ENCODE measurements at places on chromosomes 2 and 18. TPM values are rescaled to one million over a fixed set of nuclear protein-coding genes. Genes with fewer than 3 reads are reported as not detected.

The TRIM43 gene
- total RNA-seq, result not detected

DNA sequence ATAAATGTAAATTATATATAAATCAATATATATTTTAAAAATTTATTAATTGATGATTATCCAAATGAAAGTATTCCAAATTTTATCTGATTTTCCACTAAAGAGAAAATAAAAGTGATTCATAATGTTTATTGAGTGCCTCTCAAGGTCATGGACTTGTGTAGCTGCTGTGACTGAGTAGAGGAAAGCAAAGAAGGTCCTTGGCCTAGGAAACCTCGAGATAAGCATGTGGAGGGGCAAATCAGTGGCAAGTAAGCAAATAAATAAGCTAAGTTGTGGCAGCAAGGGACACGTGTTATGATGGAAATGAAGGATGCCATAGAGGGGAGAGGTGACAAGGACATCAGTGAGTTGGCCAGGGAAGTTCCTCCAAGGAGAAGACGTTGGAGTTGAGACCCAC, 866.1 kb upstream of the ID2 start:
- no peak for DNase-seq

DNA sequence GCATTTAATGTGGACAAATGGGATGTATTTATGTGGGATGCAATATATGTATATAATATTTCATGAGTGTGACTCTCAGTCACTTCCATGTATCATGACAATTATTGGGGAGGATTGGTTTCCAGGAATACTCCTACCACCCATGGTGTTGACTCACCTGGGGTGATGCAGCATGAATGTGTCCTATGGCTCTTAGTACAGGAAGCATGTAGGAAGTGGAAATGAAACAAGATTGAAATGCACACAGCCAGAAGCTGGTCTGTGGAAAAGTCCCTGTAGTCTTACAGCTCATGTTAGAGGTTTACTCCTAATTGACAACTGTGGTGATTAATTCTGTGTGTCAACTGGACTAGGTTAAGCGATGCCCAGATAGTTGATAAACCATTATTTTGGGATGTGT, 89.3 kb upstream of the HAAO start:
- peak; percentile 86 for DNase-seq

GRCh38 chr2:143823296-143823695, 694.1 kb downstream of the ARHGAP15 start:
- DNase-seq, result no peak

- DNase-seq, result no peak
Measured at GRCh38 chr2:60226943-60227342, 326.5 kb downstream of the BCL11A start.

- no peak for DNase-seq
Measured at GRCh38 chr2:80288576-80288975, 16.0 kb downstream of the LRRTM1 start.

DNA sequence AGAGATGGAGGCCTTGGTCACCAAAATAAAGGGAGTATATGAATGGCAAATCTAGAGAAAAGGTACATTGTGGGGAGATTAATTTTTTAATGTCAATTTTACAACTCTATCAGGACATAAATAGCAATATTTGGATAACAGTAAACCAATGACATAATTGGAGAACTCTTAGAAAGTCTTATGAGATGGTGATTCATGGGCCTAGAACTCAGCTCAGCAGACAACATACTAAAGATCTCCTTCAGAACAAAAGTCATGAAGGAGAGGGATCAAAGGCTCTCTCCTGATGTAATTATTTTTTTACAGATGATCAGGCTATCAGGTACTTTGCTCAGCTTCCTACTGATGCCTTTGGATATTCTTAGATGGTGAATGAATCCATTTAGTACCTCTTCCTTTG, 90.0 kb downstream of the CRACDL start:
- DNase-seq, result peak; percentile 60

DNA sequence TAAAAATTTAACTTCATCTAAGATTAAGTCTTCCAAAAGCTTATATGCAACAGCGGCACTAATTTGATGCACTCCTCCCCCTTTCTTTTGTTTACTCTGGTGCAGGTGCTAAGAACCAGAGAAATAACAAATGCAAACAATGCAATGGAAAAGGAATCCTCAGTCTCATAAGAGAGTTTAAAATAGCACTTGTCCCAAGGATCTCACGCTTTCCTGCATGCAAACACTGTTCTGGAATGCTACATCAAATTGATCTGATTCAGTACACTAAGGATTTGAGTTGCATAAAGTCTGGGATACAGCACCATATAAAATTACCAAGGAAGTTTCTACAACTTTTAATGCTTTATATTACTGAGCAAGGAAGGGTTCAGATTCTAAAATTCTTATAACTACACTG, 50.5 kb downstream of the SEPTIN10 start:
- no peak for DNase-seq

DNA sequence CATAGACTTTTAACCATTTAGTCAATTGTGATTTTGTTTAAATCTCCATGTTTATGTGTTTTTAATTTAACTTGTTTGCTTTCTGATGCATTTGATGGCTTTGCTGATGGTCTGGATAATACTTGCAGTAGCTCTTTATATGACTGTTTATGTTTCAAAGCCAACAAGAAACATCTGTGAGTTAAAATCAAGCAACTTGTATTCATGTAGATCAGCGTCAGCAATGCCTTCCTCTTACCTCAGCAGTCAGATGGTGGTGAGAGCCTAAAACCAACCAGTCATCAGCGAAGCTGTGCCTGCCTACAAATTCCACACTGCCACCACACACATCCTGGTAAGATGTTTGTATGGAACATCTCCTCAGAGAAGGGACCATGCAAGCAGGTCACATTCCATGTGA, 231.9 kb downstream of the PTGR3 start:
- DNase-seq, result no peak

The ARL5A gene
- total RNA-seq, result 103 TPM

DNA sequence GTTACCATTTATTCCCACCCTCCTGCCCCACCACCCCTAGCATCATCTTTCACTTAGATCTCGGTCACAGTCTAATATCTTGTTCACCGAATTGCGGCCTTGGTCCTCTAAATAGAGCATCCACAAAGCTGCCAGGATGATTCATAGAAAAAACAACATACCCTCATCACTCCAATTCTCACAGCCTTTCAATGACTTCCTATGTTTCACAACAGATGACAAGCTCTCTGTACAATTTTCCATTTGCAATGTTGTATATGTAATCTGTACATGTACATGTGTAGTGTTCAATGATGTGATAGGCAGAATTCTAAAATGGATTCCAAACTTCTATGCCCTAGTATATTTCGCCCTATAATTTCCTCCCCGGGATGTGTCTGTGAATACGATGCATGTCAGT, 675.6 kb upstream of the CELF4 start:
- no peak for DNase-seq

DNA sequence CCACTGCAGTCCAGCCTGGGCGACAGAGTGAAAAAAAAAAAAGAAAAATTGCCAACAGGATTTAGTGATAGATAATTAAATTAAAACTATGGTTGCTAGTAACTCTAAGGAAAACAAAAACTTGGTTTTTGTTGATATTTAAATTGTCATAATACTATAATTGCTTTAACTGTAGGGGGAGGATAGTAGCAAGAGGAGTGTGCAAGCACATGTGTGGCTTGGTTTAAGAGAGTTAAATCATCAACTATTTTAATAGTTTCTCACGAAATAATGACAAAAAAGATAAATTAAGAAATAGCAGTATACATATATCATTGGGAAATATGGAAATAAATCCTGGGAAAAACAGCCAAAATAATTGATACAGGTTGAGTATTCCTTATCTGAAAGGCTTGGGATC, 27.4 kb upstream of the RAPGEF4 start:
- DNase-seq, result no peak

The AQP12B gene
- total RNA-seq, result not detected

DNA sequence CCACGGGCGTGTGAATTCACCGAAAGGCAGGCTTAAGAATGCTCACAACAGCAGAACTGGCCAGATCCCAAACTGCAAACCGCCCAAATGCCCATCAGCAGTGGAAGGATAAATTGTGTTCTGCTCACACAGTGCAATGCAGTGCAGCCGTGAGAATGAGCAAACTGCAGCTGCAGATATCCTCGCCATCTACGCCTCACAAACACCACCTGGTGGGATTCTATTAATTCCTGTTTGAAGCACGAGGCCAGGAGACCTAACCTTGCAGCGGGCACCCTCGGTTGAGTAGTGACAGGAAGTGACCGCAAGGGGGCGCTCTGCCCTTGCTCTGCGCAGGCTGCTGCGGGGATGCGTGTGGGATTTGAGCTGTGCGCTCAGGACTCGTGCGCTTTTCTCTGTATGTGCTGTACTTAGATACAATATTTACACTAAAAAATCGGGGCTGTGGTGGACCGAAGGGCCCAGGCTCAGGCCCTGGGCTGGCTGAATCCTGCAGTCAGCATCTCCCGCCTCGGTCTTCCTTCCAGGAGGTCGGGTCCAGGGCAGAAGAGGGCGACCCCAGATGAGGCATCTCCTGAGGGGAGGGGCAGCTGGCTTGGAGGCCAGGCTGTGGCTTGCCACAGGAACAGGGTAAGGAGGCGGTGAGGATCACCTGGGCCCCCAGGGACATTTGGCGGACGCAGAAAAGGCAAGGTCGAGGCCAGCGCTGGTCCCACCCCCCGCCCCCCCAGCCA, 19.8 kb upstream of the PDIA6 start:
- peak; percentile 89 for DNase-seq

The BOLL gene
- total RNA-seq, result not detected

The FAHD2B gene
- total RNA-seq, result 4.4 TPM

DNA sequence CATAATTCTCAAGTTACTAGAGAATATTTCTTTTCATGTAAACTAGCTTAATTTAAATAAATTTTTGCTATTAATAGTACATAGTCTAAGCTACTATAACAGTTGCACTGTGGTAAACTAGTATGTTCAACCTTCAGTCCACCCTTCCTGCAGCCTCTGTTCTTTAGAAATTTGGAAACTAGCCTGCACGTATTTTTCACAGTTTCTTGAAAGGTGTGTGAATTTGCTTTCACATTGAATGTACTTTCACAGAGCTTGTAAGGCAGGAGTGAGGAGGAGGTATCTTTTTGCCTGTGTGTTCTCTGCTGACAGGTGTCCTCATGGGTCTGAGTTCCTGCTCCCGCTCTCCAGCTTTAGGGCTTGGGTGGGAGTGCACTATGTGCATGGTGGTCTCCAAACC, 117.5 kb downstream of the ATP9B start:
- no peak for DNase-seq

DNA sequence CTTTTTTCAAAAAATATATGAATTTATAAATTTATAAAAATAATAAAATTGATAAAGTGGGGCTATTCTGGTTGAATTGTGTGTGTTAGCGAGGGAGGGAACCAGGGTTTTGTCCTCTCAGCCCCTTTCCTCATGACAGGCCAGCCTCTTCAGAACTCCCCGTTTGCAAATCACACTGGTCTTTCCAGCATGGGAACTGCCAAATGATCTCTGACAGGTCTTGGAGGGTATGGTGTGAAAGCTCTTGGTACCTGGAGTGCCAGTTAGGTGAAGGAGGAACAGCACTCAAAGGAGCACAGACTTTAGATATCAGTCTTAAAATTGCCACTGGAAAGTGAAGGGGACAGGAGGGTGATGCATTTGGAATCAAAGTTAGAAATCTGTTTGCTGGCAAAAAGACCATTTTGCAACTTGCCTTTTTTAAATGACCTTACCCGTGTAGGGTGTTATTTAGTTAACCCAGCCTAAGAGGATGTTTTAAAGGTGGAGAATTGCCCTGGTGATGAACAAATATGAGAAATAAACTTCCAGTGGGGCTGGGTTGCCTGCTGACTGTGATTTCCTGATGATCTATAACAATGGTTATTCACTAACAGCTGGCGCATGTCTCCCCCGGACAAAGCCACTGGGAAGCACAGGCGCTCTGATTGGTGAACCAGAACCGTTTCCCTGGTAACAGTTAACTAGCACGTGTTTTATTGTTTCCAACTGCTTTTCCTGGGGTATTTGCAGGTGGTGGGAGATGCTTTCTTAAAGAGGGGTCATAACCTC, 85.3 kb upstream of the EFEMP1 start:
- peak; percentile 99 for DNase-seq

DNA sequence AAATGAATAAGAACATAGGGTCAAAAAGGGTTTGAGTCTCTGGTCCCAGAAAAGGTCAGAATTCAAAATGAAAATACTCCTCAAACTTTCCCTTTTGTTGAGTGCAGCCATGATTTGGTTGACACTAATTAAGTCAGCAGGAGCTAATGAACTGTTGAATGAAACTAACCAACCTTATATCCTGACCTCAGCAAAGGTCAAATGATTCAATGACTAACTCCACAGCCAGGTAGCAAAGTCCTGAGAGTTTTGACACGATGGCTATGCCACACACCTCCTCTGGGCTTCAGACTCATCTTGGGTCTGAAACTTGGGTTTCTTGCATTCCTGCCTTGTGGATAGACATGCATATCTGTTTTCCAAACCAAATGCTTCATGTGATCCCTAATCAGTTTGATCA, 172.3 kb downstream of the INO80D start:
- DNase-seq, result no peak

DNA sequence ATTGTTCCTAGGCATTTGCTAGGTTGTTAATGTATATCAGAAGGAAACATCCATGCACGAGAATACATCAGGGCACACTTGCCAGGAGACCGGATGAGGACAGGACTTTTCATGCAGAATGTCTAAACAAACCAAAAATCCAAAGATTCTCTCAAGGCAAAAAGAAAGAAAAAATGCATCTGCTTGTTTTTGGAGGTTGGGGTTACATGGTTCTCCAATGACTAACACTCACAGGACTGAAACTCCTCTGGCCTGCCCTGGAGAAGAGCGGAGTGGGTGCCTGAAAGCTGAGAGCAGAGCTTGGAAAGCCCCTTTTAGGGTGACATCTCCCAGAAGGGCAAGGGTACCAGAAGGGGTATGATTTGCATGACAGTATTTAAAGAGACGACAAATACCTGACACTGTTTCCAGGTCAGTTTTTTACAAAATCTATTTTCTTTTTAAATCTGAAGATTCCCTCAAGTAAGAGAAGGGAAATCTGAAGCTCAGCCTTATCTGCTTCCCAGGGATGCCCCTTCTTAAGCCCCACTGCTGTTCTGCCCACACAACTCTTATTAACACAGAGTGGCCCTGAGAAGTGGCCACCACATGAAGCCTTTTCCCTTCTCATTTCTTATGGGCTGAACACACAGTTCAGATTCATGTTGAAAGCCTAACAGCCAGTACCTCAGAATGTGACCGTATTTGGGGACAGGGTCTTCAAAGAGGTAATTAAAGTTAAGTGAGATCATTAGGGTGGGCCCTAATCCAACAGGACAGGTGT, 216.4 kb downstream of the STK39 start:
- peak; percentile 2 for DNase-seq

The CYTIP gene
- not detected for total RNA-seq

DNA sequence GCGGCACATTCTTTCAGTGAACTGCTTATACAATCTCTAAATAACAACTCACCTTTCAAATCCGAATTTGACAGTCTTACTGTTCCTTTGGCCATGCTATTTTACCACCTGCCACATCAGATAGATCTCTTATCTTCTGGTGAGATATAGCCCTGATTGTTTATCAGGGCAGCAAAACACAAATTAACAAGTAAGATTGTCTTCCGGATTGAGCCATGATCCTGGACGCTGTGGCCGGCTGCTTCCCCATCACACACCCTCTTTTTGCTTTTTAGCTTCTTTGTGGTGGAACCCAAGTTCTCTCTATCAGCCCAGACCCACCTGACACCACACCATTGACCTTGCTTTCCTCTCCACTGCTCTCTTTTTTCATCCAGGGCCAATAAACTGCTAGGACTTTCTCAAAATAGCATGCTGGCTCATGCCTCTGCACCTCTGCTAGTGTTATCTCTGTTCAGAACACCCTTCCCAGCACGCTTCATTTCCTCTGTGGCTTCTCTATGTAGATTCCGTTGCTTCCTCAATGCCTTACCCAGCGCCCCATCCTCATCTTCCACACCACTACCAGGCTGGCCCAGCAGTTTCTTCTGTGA, 111.8 kb upstream of the CNTNAP5 start:
- no peak for DNase-seq

Measured in lung microvascular endothelial cell (primary cell).